ENCODE measurements at places on chromosomes 16 and 17.
A peak's percentile ranks its signal among the peaks of the same experiment; 100 is the strongest.

DNA sequence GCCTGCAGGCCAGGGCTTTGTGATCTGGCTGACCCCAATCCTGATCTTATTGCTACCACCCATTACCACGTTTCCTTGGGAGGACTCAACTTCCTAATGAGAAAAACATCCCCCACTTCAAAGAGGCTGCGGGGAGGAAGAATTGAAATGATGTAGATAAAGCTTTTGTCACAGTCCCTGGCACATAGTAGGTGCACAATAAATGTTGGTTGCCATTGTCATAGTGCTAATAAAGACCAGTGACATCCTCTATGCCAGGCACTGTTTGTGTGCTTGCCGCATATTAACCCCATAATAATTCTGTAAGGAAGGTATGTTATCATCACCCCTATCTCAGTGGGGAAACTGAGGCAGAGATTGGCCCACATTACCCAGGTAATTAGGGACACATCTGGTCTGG, 22.4 kb downstream of the WNT3 start:
- no peak for DNase-seq

GRCh38 chr17:38430316-38430715, 2.1 kb downstream of the ARHGAP23 start:
- no peak for DNase-seq

DNA sequence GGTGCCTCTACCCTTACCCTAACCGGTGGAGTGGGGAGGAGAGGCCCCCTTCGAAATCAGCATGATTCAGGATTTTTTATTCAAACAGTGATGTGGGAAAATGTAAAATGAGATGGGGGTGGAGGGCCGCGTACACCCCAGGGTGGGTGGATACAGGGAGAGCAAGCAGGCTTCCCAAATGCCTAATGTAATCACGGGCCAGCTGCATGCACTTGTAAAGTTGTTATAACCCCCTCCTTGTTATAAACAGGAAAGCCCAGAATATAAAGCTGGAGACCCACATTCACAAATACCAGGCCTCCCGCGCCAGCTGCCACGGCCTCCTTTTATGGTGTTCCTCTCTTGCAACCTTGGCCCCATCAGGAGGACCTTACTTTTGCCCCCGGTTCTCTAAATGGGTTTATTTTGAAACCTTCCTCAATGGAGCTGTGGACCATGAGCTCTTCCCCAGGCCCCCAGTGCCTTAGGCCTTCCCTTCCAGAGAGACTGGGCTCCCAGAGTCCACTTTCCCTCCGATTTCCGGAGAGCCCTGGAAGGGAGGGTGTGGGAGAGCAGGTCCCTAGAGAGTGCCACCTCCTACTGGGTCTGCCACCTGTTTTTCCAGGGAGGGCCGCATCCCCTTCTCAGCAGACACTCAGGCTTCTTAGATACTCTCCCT, 906 bp upstream of the FOXL1 start:
- DNase-seq: no peak

DNA sequence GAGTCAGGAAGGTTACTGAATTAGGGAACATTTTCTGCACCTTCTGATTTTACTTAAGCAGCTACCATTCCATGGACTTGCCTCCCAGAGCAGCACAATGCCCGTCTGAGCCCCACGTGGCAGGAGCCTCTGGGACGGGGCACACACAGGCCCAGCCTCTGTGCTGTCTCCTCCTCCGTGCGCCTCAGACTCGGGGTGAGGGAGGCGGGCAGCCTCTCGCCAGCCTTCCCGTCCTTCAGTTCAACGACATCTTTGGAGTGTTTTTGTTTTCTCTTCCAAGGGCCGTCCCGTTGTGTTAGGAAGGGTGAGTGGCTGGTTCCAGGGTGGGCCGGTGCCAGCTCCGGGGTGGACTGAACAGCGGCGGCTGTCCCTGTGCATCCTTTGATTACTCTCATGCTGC, 31.8 kb downstream of the NDEL1 start:
- no peak for DNase-seq

- DNase-seq: no peak
Observed at GRCh38 chr16:69773260-69773947, 11.3 kb downstream of the WWP2 start.

- DNase-seq: no peak
Observed at GRCh38 chr17:73269329-73269615, 7.6 kb upstream of the CPSF4L start.

- no peak for DNase-seq
Observed at GRCh38 chr17:29546830-29547229, 20.0 kb downstream of the ABHD15 start.

DNA sequence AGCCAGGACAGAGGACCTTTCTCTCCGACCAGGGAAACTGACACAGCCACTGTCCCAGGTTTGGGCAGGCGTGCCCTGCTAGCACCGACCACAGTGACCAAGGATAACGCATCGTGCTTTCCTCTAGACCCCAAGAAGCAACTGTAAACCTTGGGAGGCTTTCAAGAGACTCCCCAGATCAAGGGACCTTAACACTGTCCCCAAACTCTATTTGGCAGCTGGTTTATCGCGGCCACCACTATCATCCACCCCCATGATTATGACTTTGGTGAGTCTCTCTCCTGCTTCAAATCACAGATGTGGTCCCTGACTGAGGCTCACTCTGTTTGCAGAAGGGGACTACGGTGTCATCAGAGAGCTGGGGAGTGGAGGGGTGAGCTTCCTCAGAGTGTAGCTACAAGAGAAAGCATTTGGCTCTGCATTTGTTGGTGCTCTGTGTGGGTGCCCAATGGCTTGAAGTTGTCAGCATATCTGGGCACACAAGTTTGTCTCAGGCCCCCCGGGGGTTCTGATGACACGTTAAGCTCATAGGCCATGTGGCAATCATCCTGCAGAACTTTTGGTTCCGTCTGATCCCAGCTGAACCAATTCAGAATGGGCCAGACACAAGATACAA, 408.0 kb downstream of the SLC39A11 start:
- DNase-seq: no peak

- DNase-seq: peak; percentile 66
Observed at GRCh38 chr17:67528751-67529436, 151.8 kb downstream of the PITPNC1 start.

GRCh38 chr17:74779948-74780400, 3.8 kb upstream of the NAT9 start:
- DNase-seq: no peak

DNA sequence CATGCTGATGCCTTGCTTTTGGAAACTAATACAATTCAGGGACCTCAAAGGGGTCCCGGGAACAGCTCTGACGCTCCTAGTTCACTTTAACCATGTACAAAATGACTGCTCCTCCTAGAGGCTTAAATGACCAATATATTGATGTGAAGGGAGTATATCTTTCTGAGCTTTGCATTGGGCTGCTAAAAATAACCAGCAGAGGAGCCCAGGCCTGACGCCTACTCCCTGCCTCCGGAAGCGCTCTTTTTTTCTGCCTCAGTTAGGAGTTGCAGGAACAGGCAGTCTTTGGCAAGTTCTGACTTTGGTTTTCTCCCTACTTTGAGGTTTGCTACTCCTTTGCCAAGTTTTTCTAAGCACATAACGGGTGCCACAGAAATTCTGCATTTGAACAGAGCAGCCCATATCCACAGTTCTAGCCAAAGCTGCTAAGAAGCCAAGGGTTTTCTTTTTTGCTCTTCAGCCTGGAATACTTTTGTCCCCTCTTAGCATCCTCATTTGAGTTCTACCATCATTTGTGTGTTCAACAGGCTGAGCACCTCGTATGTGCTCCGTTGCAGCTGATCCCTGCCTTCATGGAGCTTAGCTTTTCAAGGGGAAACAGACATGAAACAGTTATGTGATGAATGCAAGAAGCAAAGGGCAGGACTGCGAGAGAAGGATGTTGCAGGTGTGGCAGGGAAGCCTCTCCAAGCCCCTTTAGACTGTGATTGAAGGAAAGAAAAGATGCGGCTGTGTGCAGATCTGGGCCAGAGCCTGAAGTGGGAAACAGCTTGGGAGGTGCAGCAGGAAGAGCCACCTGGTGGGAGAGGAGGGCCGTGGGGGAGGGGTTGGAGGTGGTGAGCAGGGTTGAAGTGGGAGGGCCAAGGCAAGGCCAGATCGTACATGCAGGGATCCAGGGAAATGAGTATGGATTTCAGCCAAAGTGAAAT, 2.8 kb upstream of the NAGPA start:
- no peak for DNase-seq

GRCh38 chr17:33277436-33278100, 15.5 kb downstream of the ASIC2 start:
- no peak for DNase-seq

DNA sequence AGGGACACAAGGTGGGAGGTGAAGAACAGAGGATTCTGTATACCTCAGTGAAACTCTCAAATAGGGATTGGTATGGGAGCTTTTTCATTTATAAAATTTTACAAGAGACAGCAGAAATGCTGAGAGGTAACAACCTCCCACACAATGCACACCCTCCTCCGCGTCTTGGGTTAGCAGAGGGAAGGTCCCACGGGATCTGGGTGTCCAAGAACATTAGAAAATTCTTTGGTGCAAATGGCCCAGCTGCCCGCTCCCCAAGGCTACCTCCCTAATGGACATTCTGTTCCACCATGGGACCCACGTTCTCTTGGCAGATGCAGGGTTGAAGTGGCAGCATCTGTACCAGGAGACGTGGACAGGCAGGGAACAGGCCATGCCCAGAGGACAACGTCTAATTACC, 22.5 kb downstream of the GPR139 start:
- DNase-seq: no peak

DNA sequence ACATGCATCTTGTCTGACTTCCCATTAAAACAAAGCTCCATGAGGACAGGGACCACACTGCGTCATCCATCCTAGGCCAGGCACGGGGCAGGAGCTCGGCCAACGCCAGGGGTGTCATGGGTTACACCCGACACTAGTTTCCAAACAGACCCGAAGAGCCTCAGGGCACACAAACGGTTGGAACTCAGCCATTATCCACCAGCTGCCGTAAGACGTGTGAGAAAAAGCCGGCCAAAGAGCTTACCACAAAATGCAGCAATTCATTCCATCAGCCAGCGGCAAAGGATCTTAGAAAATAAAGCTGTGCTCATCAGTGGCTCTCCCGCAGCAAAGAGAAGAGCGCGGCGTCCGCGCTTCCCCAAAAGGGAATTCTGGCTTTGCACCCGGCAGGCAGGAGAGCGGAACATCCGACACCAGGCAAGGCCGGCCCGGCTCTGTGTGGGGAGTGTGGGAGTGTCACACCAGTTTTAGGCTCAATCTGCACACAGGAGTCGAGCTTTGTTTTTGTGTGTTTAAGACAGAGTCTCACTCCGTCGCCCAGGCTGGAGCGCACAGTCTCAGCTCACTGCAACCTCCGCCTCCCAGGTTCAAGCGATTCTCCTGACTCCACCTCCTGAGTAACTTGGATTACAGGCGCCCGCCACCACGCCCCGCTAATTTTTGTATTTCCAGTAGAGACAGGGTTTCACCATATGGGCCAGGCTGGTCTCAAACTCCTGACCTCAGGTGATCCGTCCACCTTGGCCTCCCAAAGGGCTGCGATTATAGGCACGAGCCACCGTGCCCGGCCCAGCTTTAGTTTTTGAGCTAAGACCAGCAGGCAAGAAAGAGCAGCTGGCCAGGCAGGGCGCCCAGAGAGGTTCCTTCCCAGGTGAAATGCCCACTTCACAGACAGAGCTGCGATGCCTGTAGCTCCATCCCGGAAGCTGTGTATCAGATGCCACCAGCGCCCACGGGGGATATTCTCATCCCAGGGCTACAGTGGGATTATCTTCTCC, 1.5 kb downstream of the SLC38A8 start:
- DNase-seq: no peak

GRCh38 chr17:19018600-19018950, 14.0 kb upstream of the FAM83G start:
- no peak for DNase-seq

GRCh38 chr17:32161506-32162365, 19.4 kb downstream of the RHOT1 start:
- DNase-seq: peak; percentile 92

DNA sequence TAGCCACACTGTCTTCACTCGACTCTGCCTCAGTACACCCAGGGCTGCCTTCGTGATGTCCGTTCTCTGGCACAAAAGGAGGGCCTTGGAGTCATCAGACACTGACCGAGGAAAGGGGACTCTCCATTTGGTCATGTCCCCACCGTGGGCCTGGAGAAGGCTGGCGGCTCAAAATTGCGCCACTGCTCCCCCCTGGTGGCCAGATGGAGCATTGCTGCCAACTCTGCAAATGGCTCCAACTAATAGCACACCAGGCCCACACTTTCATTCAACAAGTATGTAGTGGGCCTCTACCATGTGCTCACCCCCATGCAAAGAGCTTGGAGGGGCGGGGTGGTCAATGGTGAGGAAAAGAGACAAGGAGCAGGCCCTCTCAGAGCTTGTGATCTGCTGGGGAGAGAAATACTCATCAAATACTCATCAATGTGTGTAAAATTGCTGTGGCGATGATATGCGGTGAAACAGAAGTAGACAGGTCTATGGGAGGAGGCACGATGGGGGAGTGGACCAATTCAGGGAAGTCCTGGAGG, 5.2 kb upstream of the GRIN2C start:
- DNase-seq: peak; percentile 29

DNA sequence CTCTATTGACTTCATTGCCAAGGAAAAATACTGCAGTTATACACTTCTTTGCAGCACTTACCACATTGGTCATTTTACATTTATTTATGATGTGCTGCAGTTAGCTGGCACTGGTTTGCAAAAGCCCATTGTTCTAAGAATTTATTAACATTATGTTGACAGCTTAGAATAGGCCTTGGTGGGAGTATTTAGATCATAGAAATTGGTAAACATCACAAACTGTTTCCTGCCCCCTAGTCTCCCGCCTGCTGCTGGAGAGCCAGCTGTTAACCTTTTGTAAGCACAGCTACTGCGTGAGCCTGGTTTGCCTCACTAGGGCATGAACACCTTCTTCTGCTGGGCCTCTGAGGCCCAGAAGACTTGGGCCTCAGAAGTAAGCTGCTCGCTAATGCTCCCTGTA, 651.4 kb upstream of the GOT2 start:
- no peak for DNase-seq

GRCh38 chr16:14492614-14493013, 137.4 kb downstream of the PARN start:
- DNase-seq: no peak

DNA sequence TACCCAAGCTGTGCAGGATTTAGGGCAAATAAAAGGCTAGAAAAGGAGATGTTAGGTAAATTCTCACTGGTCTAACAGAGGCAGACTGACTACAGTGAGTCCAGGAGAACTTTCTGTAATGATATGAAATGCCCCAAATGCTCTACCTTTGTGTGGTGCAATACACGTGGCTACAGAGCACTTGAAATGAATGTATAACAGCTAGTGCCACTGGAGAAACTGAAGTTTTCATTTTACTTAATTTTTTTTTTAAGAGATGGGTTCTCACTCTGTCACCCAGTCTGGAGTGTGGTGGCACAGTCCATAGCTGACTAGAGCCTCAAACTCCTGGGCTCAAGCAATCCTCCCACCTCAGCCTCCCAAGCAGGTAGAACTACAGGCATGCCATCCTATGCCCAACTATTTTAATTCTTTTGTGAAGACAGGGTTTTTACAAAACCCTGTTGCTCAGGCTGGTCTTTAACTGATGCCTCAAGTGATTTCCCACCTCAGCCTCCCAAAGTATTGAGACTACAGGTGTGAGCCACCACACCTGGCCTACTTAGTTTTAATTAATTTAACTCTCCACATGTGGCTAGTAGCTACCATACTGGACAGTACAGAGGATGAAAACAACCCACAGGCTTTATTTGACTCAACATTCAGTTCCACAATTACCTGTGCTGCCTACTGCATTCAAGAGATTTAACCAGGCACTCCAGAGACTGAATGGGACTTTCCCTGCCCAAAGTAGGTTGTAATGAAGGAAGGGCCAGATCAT, 84.8 kb upstream of the PLEKHM1 start:
- no peak for DNase-seq

- DNase-seq: no peak
Observed at GRCh38 chr17:81808778-81809555, 5.0 kb downstream of the GCGR start.

- DNase-seq: no peak
Observed at GRCh38 chr17:31561469-31562375, 170.2 kb downstream of the RAB11FIP4 start.

- no peak for DNase-seq
Observed at GRCh38 chr16:59368586-59368985, 634.5 kb upstream of the GOT2 start.
